ENCODE measurements at places on chromosomes 5 and 9. TPM values are rescaled to one million over a fixed set of nuclear protein-coding genes. Genes with fewer than 3 reads are reported as not detected.

Gene PARP8
- 1.4 TPM for total RNA-seq

Gene PLAC8L1
- total RNA-seq, result not detected

Gene PIP5K1B
- 1.2 TPM for total RNA-seq

Gene AGPAT2
- 19.0 TPM for total RNA-seq

Gene ADAMTS2
- 1.3 TPM for total RNA-seq

All from gastrocnemius medialis (tissue), 4 donors.